ENCODE measurements at places on chromosomes 12 and 14. TPM values are rescaled to one million over a fixed set of nuclear protein-coding genes. Genes with fewer than 3 reads are reported as not detected.

- DNase-seq, result no peak
Measured at GRCh38 chr12:54565310-54565985, 16.0 kb downstream of the PDE1B start.

DNA sequence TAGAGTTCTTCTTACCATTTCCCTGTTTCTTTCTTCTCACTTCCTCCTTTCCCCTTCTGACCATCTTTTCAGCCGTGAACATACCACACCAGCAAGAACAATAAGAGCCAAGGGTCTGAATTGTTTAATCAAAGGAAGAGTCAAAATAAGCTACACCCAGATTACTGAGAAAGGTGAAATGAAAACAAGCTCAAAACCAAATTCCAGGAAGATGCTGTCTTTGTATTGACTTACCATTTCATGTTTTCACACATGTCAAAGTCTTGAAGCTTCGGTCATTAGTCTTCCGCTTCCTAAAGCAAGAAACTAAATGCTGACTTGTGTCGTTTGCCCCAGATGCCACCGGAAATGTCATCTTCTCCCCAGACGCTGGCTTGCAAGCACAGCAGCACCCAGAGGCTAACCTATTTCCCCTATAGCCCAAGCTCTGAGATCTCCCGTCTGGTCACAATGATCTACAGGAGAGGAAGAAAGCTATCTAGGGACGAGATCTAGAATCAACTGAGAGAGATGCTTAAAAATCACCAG, 136.5 kb upstream of the AMIGO2 start:
- DNase-seq, result no peak

GRCh38 chr14:50829489-50830043, 1.4 kb downstream of the NIN start:
- DNase-seq, result no peak

DNA sequence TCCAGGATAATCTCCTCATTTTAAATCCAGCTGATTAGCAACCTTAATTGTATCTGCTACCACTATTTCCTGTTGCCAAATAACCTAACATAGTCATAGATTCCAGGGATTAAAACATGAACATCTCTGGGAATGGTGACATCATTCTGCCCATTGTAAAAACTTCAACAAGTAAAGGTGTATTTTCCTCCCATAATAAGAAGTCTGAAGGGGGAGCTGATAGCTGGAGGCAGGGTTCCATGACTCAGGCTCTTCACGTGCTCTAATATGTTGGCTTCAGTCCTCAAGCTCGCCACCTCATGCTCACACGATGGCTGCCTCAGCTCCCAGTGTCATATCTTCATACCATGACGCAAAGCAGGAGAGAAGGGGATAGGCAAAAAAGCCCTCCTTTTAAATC, 172.0 kb upstream of the VASH1 start:
- DNase-seq, result no peak

DNA sequence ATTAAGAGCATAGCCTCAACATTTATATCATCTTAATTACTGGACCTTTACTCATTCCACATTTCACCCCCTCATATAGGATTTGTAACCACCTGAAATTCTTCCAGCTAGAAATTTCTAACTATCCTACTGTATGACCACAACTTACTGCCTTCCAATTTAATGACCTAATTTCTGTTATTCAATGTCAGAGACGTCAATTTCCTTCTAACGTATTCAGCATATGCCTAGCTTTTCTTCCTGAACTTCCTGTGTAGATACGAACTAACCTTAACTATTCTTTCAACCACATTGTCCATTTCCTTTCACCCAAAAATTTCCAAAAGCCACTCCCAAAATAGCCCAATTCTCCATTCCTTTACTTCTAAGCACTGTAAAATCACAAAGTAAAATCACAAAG, 108.0 kb downstream of the EEA1 start:
- no peak for DNase-seq

- DNase-seq, result no peak
Measured at GRCh38 chr14:70942342-70942706, 35.1 kb downstream of the PCNX1 start.

DNA sequence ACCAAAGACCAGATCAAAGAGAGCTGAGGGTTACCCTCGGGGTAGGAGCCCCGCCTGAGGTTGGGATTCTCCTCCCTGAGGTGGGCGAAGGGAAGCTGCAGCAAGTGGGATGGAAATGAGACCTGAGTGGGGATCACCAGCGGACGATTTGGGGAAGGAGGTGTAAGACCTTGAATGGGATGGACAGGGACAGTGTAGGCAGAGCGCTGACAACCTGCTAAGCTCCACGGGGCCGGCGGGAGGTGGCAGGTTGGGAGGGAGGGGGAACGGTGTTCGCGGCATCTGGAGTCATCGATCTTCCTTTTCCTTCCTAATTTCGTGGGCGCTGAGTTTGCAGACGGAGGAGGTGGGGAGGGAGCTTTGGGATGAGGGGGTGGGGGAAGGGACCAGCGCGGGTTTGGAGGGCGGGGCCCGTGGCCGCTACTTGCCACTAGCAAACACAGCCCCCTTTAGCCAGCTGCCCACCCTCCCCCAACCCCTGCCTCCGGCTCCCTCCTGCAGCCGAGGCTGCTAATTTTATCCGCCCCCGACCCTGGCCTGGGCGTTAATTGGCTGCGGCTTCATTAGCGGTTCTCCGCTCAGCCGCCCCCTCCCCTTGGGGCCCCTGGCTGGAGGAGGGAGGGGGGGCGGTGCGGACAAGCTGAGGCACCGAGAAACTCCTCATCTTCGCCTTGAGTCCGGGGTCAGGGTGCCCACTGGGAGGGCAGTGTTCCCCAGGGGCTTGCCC, 2.8 kb upstream of the SHMT2 start:
- no peak for DNase-seq

GRCh38 chr14:75279153-75279762, 630 bp downstream of the FOS start:
- DNase-seq, result no peak

DNA sequence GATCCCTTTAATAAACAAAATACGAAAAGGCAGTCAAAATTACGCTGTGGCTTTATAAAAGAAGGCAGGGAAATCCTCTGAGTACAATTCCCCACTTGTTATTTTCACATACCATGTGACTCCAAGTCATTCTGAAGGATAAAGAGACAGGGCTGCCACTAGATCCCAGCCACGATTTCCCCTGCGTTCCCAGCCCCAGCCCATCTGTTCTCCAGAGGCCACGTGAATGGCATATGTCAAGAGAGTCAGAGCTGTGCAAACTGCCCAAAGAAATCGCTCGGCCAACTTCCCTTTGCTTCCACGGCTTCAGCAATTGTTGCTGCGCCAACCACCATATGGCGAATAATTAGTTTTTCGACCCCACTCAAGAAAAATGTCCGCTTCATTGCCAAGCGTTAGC, 161.3 kb downstream of the C12orf42 start:
- no peak for DNase-seq

DNA sequence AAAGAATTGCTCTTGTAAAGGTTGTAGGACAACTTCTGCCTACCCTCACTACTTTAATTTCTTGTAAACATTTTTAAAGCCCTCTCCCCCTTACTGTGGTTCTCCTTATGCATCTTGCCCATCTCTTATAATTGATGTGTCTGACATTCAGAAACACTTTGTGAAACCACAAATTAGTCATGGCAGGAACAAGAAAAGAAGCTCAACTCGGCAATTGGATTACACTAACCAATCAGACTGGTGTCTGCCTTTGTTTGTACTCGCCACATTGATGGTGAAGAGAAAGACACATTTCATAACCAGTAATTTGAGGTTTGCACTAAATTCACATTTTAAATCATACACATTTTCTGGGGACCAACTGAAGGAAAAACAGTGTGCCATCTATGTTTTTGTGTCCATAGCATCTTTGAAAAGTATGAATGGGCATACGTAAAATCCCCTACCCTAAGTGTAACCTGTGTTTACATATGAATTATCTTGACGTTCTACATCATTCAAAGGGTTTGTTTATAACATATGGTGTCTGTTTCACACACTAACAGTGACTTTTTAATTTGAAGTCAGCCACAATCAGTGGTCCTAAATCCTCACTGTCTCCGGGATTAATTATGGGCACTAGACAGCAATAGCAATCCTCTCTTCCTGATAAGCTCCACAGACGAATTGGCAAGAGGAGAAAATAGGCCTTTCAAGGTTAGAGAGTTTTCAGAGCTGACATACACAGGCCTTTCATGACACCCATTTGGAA, 49.9 kb downstream of the OTX2 start:
- DNase-seq, result no peak

DNA sequence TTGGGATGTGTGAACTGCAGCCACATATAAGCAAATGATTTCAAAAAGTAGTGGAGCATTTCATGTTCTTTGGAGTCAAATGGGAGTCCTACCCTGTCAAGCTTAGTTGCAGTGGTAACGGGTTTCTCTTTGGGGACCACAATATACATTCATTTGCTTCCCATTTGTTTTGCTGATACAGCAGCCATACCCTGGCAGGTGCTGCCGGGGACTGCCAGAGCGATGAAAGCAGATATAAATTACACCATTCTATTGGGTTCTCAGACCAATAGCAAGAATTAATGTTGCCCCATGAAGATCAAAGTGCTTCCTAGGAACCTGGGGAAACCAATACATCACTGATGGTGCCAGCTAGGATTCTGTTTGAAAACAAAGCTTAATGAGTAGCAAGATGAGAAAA, 1621.5 kb upstream of the FLRT2 start:
- DNase-seq, result no peak

Gene RASAL1
- total RNA-seq, result 2.0 TPM

Gene CCDC175
- total RNA-seq, result 0.78 TPM

Gene CARMIL3
- 0.14 TPM for total RNA-seq
